ENCODE measurements at places on chromosomes 11 and 22.

DNA sequence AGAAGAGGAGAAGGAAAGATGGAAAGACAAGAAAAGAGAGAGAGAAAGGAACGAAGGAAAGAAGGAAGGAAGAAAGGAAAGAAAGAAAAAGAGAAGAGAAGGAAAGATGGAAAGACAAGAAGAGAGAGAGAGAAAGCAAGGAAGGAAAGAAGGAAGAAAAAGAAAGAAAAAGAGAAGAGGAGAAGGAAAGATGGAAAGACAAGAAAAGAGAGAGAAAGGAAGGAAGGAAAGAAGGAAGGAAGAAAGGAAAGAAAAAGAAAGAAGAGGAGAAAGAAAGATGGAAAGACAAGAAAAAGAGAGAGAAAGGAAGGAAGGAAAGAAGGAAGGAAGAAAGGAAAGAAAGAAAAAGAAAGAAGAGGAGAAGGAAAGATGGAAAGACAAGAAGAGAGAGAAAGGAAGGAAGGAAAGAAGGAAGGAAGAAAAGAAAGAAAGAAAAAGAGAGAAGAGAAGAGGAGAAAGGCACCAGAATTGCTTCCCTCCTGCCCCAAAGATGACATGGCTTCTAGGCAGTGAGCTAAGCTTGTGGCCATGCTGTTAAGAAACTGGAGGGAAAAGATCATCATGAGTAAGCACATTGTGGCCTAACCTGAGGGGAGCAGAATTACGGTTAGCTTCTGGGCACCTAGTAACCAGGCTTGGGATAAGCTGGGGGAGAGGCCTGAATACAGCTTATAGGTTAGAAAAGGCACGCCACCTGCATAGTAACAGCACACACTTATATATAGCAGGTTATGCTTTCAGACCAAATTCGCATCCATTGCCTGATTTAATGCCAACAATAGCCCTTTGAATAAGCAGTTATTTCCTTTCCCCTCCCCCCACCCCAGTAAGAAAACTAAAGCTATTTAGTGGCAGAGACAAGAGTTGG is 2.3 kb upstream of the ST3GAL4 start:
- no peak for DNase-seq

DNA sequence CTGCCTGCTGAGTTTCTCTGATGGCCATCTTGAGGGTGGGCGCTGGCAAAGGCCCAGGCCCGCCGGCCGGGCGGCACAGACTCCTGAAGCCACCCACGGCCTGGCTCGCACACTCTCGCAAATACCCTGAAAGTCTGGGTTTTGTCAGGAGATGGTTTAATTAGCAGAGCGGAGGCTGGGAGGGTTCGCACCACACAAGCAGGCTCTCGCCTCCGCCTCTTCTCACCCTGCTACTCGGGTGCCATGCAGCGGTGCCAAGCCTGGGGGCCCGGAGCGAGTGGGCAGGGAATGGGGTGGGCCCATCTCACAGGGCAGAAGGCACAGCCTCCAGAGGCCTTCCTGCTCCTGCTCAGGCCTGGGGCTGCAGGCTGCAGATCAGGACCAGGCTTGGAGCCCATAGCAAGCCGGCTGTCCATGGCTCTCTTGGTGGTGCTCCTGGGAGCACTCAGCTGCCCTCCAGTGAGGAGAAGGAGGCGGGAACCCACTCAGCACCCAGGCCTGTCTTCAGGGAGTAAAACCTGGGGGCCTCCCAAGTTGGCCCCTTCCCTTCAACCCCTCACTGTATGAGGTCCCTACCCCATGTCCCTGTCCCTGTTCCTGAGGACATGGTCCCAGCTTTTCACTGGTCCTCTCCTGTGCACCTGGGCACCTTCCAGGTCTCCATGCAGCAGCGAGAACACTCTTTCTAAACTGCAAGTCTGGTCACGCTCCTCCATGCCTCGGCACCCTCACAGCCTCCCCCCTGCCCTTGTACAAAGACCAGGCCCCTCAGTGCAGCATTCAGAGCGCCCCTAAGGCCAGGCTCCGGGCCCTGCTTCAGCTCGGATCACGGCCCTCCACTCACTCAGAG is 62.0 kb downstream of the FLRT1 start:
- DNase-seq: no peak

DNA sequence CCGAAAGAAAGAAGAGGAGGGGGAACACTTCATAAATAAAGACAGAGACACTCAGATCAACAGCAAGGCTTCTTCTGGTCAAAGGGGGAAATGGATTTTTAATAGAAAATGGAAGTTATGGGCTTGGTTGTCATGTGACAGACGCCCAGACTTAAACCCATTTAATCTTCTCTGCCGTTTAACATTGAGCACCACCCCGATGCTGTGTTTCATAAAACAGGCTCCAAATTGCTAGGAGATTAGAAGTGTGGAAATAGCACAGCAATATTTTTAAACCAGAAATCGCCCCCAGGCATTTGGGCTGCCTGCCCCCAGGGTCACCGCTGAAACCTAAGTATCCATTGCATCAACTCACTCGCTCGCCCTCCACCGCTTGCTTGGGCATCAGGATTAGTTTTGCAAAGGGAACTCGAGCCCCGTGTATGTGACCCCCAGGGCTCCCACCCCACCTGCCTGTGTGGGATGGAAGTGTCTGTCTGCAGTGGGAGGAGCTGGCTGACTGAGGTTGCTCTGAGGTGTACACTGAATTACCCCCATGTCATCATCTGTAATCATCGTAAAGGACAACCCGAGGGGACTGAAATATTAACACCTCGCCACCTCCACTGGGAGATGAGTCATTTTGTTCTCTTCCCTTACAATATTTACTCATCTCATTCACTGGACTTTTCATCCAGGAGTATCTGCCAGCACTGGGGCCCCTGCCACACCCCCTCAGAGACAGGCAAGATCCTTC is 10.7 kb downstream of the DSCAML1 start:
- DNase-seq: no peak

GRCh38 chr11:97963528-97964331 is 1057.0 kb upstream of the CNTN5 start:
- no peak for DNase-seq

- no peak for DNase-seq
Observed at GRCh38 chr22:47927648-47928210, 1165.3 kb downstream of the TBC1D22A start.

DNA sequence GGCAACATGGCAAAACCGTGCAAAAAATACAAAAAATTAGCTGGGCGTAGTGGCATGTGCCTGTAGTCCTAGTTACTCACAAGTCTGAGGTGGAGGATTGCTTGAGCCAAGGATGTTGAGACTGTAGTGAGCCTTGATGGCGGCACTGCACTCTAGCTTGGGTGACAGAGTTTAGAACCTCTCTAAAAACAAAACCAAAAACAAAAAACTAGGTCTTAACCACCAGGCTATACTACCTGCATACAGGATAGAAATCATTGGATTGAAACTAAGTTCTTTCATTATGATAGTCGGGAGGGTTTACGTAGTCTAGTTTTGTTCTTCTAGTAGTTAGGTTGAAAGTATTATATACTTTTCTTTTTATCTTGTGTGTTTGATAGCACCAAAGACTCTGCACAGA is 5.8 kb downstream of the RNF214 start:
- no peak for DNase-seq

DNA sequence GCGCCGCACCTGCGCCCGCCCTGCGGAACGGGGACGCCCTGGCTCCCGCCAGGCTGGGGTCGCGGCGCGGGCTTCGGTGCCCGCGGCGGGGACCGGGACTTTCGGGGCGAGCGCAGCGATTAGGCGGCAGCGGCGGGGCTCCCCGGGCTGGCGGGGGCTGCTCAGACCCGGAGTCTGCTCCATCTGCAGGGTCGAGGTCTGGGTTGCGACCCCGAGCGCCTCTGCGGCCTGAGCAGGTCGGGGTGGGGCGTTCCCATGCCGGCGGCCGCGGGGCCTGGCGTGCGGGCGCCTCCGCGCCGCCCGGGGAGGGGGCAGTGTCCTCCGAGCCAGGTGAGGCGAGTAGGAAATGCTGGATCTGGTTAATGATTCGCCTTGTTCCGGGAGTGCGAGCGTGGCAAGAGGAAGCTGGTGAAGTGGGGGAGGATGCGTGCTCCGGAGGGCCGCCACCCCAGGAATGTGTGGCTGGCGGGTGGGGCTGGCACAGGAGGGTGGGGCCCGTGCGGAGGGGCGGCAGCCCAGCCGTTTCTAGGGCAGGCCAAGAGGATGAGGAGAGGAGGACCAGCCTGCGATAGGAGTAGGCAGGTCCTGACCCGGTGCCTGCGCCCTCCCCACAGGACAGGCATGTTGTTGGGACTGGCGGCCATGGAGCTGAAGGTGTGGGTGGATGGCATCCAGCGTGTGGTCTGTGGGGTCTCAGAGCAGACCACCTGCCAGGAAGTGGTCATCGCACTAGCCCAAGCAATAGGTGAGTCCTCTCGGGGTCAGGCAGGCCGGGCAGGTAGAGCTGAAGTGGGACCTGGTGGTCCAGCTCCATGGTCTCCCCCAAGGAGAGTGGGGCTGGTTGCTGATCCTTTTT is 606 bp downstream of the RASSF7 start:
- DNase-seq: no peak

- DNase-seq: no peak
Observed at GRCh38 chr11:100512475-100512874, 174.6 kb upstream of the ARHGAP42 start.

DNA sequence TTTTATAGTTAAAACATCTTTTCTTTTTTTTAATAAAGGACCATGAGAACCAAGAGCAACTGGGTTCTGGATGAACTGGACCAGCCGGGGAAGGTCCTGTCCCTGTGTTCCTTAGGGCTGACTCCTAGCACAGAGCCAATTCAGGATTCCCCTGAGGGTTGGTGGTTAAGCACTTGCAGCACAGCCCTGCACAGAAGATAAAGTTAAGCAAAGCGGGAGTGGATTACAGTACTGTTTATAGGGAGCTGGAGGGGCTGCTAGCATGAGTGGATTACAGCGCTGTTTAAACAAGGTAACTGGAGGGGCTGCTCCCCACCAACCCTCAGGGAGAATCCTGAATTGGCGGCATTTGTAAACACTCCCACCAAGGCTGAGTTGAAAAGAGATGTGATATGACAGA is 90.6 kb downstream of the CELSR1 start:
- peak; percentile 3 for DNase-seq

GRCh38 chr11:68259122-68259959 is 12.4 kb downstream of the C11orf24 start:
- no peak for DNase-seq

Measured in NCI-H187 (cell line).